ENCODE measurements at places on chromosomes 1 and 21.

- no peak for DNase-seq
These were observed 95.4 kb downstream of the RNF220 start for GRCh38 chr1:44500181-44501046.

- DNase-seq: peak; percentile 94
These were observed at the start of gene STXBP3 for GRCh38 chr1:108746382-108747170. STXBP3 (plus strand) TSS chr1:108746674; CDS start chr1:108746738, 64 bp downstream.

- DNase-seq: peak; percentile 96
These were observed 106.5 kb upstream of the SLC44A3 start for GRCh38 chr1:94713472-94714141.

DNA sequence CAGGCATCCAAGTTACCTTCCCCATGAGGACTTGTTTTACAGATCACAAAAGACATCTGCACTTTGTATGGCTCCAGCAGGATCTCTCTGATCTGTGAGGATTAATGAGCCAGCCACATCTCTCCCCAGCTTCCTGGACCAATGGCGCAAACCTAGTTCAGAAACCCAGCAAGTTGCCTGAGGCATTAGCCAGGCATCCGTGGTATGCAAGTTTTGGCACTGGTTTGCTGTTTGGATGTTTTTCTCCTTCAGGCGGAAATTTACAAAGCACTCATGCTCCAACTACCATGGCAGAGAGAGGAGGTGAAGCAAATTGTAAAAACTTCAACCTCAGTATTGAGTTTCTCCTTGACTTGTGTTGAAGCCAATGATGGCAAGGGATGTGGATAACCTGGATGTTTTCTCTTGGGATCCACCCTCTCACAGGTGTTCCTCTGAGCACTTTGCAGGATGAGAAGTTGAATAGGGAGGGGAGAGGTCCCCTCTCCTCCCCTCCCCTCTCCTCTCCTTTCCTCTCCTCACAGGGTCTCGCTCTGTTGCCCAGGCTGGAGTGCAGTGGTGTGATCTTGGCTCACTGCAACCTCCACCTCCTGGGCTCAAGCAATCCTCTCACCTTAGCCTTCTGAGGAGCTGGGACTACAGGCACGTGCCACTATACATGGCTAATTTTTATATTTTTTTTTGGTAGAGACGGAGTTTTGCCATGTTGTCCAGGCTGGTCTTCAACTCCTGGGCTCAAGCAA is 25.6 kb upstream of the ENO1 start:
- DNase-seq: peak; percentile 79

DNA sequence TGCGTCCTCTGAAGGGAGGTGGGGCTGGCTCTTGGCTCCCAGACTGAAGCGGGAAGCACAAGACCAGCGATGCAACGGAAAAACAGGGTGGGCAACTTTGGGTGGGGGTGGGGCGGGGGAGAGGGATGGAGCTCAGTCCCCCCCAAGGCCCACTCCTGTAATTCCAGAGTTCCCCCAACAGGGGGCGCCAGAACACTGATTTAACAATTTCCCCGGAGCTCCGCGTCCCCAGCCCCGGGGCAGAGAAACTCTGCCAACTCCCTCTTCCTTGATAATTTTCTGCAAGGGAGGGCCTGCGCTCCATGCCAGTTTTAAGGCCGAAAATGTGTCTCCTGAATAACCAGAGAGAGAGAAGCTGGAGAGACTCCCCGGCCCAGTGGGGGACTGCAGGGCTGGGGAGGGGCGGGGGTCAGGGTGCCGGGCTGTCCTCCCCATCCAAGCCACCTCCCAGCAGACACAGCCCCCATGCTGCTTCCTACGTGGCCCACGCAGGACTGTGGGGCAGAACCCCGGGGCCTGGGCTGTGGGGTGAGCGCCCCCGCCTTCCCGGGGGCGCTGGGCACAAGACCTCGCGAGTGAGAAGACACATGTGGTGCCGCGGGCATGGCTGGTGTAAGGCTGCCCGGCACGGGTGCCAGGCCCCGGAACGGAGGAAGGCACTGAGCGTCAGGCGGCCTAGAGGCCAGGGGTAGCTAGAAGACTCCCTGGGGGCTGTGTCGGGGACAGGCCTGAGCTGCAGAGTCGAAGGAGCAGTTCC is 51.4 kb downstream of the KIF21B start:
- DNase-seq: peak; percentile 33

GRCh38 chr1:189678779-189679178 is 798.9 kb downstream of the BRINP3 start:
- no peak for DNase-seq

- DNase-seq: no peak
These were observed 233.3 kb upstream of the C1orf174 start for GRCh38 chr1:4133297-4133938.

DNA sequence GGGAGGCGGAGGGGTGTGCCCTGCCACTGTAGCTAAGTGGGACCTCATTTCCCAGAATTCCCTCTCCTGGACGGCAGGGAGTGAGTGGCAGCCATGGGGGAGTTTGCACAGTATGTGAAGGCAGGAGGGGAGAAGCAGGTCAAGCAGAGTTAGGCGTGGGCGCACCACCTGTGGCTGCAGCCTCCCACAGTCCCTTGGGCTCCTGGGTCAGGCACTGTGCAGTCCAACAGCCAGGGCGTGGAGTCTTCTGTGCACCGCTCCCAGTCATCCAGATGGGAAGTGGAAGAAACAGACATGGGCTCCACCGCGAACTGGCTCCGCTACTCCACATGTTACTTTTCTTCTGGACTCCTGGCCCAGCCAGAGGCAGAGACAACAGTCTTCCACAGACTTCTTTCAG is 85.4 kb upstream of the TIAM1 start:
- no peak for DNase-seq

Measured in RCC 7860 (cell line).